ENCODE measurements at places on chromosomes 6 and 20. TPM values are rescaled to one million over a fixed set of nuclear protein-coding genes. Genes with fewer than 3 reads are reported as not detected.

- H3K4me3 ChIP-seq, result no peak overlapping the region
- no peaks in the 10 kb centered on the region for H3K4me1 ChIP-seq
- no peak overlapping the region for H3K27ac ChIP-seq
- DNase-seq, result no peak
- H3K27me3 ChIP-seq, result no peaks in the 10 kb centered on the region
- H3K36me3 ChIP-seq, result no peaks in the 10 kb centered on the region
Observed at GRCh38 chr6:36865835-36866234, 8.8 kb downstream of the PPIL1 start.

DNA sequence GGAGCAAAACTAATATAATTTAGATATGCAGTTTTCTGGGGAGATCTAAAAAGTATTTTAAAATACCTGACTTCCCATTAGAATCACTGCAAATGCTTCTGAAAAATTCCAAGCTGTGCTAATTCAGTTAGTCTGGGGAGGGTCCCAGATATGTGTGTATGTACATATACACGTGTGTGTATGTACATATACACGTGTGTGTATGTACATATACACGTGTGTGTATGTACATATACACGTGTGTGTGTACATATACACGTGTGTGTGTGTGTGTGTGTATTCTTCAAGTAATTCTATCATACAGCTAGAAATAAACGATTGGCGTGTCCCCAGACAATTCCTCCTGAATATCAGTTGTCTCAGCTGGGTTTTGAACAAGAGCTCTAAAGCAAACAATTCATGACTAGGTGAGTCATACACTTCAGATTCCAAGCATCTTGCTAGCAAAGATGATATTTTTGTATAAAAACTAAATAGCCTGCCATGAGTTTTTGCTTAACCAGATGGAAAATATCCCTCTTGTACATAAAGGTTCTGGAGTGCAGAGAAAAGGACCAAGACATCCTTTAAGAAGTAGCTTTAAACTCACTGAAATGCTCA lies 58.2 kb downstream of the SPACA1 start:
- H3K4me3 ChIP-seq, result no peak overlapping the region
- H3K36me3 ChIP-seq, result no peaks in the 10 kb centered on the region
- peaks cover 4% of the 10 kb centered on the region for H3K27me3 ChIP-seq
- H3K27ac ChIP-seq, result no peak overlapping the region
- no peaks in the 10 kb centered on the region for H3K4me1 ChIP-seq

Gene SFTA2
- total RNA-seq, result 0.72 TPM

Gene SIRPG
- 2.1 TPM for total RNA-seq

Gene OR2H1
- not detected for total RNA-seq

GRCh38 chr6:32700391-32701040 lies 34.1 kb upstream of the HLA-DQB1 start:
- H3K27me3 ChIP-seq, result 0 out of 2 replicates have a peak, but pooled peaks cover 8% of the 10 kb centered on the region
- no peaks in the 10 kb centered on the region for H3K36me3 ChIP-seq
- H3K4me1 ChIP-seq, result no peaks in the 10 kb centered on the region

Gene ARG1
- total RNA-seq, result not detected

- H3K4me1 ChIP-seq, result no peaks in the 10 kb centered on the region
- no peak for DNase-seq
- no peaks in the 10 kb centered on the region for H3K27me3 ChIP-seq
Observed at GRCh38 chr6:24574809-24575208, 71.2 kb downstream of the KIAA0319 start.

Gene ZNF334
- 3.8 TPM for total RNA-seq

- H3K27ac ChIP-seq, result no peak overlapping the region
- no peaks in the 10 kb centered on the region for H3K36me3 ChIP-seq
- H3K4me1 ChIP-seq, result no peaks in the 10 kb centered on the region
- no peak for DNase-seq
- no peaks in the 10 kb centered on the region for H3K27me3 ChIP-seq
Observed at GRCh38 chr6:124285146-124285545, 481.5 kb downstream of the NKAIN2 start.
